Fibroblast of skin of left biceps (primary cell): ENCODE measurements at places on chromosomes 4 and X.

- no peak for DNase-seq
Observed at GRCh38 chr4:174357321-174357720, 73.6 kb downstream of the CEP44 start.

- DNase-seq: no peak
Observed at GRCh38 chr4:36884151-36884550, 360.4 kb upstream of the NWD2 start.

GRCh38 chr4:102402223-102402622, 56.9 kb upstream of the SLC39A8 start:
- no peak for DNase-seq

GRCh38 chr4:184983672-184984356, 34.5 kb upstream of the HELT start:
- peak; percentile 2 for DNase-seq
